ENCODE measurements at places on chromosomes 3 and 15.

DNA sequence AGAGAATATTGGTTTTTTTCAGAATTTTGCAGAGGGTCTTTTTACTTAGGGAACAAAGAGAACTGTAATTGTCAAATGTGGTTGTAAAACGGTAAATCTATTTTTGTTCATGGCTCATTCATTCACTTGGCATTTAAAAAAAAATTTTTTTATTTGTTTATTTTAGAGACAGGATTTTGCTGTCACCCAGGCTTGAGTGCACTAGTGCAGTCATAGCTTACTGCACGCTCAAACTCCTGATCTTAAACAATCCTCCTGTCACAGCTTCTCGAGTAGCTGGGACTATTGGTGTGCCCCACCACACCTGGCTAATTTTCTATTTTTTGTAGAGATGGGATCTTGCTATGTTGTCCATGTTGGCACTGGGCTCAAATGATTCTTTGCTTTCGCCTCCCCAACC is 301.8 kb downstream of the LPP start:
- no peak for DNase-seq

- no peak for DNase-seq
These were observed 55.4 kb downstream of the BFSP2 start for GRCh38 chr3:133455281-133455680.

DNA sequence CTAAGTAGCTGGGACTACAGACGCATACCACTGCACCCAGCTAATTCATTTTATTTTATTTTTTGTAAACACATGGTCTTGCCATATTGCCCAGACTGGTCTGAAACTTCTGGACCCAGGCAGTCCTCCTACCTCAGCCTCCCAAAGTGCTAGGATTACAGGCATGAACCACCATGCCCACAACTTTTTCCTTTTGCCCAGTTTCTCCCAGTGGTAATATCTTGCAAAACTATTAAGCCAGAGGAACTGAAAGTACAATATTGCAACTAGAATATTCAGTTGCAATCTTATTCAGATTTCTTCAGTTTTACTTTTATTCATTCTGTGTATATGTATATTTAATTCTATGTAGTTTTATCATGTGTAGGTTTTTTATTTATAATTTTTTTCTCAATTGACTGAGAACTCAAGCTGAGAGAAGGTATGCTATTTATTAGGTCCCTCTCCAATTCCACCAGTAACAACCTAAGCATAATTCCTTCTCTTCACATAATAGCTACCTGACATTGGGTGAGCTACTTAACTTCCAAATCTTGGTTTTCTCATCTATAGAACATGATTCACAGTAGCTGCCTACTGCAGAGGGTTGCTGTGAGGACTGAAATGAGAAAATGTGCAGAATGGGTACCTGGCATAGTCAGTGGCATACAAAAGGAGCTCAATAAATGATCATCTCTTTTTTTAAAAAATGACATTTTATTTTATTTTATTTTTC is 30.8 kb downstream of the KLHL18 start:
- DNase-seq: no peak

DNA sequence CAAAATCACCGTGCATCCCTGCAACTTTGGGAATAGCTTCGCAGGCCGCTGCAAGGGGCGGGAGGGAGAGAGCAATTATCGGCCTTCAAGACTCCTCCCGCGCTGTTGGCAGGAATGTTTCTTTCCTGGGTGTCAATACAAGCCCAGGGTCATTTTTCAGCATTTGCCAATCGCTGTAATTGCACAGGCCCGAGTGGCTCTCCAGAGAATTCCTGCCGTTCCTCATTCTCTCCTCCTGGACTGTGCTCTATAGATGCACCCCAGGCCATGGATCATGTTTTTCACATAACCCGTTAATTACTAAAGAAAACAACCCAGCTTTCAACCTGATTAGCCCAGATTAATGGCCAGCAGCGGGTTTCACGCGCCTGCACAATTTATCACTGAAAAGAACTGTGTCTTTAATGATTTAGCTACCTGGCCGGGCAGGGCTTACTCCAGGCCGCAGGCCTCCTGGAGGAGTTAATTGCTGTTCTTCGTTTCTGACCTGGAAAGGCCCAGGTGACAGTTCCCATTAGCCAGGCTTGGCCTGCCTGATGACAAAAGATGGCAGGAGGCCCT is 144.3 kb downstream of the OPA1 start:
- DNase-seq: no peak

- no peak for DNase-seq
These were observed 704.7 kb downstream of the GRM7 start for GRCh38 chr3:7565574-7565973.

- no peak for DNase-seq
These were observed 144.1 kb downstream of the RORA start for GRCh38 chr15:61084944-61085367.

DNA sequence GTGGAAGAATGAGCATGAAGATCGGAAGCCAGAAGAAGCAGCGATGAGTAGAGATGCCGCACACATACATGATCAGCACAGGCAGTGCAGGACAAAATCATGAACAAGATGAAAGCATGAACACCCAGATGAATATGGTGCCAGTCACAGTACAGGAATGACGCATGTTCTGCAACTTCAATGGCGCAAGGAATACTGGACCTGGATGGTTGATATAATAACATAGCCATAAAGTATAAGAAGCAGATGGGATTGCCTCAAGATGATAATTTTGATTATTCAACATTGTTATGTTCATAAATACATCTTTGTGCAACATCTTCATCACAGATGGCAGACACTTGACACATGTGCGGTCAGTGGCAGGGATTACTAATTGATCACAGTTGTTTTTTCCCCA is 59.7 kb upstream of the SLCO3A1 start:
- no peak for DNase-seq

DNA sequence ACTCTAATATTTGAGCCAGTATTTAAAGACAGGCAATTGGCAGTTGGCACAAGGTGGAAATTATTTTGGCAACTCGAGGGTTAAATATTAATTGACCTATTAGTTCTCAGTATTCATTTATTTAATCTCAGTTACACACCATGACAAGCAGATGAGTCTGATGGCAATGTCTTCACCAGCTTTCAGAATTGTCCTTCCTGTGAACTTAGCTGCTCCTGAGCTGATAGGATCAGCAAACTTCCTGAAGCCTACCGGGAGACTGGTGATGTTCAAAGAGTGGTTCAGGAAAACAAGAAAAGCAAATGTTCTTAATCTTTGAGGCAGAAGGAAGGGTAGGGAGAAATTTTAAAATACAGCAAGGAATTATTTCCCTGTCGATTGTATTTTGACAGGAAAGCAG is 522.2 kb downstream of the SOX2 start:
- DNase-seq: no peak

- peak; percentile 36 for DNase-seq
These were observed 103.3 kb downstream of the SNRK start for GRCh38 chr3:43389388-43390254.

DNA sequence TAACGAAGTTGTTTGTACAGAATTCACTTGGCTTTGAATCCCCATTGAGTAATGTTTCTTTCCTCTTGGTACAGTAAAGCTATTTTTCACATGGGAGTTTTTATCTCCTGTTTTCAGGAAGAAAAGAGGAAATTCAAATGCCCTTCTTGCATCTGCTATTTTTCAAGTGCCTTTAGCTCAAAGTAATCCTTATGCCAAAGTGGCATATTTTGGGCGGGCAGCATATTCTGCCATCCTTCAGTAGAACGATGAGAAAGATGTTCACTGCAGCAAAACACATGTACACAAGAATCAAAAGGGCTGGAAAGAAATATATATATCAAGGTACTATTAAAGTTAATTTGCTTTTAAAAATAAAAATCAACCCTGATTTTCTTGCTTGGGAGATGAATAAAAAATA is 5.3 kb upstream of the NSMCE3 start:
- DNase-seq: no peak

GRCh38 chr15:96335411-96336024 is 5.0 kb downstream of the NR2F2 start:
- no peak for DNase-seq

GRCh38 chr3:23085261-23085660 is 117.9 kb upstream of the UBE2E2 start:
- DNase-seq: no peak

GRCh38 chr15:58154769-58155168 is 16.6 kb downstream of the AQP9 start:
- DNase-seq: no peak

- DNase-seq: no peak
These were observed 77.1 kb downstream of the PDZRN3 start for GRCh38 chr3:73547427-73548248.

- no peak for DNase-seq
These were observed 37.9 kb downstream of the MYO5C start for GRCh38 chr15:52257734-52258062.

GRCh38 chr15:89576417-89576773 is 1.1 kb downstream of the TICRR start:
- no peak for DNase-seq

GRCh38 chr3:2579206-2579605 is 480.5 kb downstream of the CNTN4 start:
- DNase-seq: no peak

GRCh38 chr3:50563867-50564266 is 3.7 kb downstream of the C3orf18 start:
- DNase-seq: no peak

DNA sequence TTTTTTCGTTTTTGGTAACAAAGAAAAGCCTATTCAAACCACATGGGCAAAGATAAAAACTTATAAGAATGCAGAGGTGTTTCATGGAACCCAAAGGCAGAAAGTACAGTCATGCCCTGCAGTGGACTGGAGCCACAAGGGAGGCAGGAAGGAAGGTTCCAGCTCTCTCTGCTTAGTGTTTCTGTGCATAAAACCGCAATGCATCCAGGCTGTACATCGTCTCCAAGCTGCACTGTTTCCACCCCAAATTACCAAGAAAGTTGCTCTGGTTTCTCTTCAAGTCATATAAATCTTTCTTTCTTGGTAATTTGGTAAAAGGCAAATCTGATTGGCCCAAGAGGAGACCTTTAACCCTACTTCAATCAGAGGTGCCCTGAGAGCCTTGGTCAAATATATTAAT is 15.8 kb downstream of the TRAT1 start:
- DNase-seq: no peak

DNA sequence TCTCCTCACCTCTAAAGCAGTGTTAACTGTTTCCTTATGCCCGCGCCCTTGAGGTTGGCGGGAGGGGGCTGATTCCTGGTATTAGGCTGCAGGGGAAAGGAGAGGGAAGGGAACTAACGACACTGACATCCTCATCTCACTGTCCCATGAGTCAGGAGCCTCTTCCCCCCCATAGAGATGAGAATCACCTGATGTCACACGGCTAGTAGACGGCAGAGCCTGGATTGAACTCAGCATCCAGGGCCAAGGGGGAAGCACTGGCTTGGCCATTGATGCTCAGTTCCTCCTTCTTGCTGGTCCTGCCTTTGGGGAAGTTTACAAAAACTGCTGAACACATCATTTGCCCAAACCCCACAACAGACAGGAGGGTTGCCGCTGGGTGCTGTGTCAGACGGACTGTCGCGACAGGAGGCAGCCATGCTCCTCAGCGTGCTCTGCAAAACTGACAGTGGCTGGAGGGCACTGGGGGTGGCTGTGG is 38.5 kb downstream of the IDH2 start:
- no peak for DNase-seq

DNA sequence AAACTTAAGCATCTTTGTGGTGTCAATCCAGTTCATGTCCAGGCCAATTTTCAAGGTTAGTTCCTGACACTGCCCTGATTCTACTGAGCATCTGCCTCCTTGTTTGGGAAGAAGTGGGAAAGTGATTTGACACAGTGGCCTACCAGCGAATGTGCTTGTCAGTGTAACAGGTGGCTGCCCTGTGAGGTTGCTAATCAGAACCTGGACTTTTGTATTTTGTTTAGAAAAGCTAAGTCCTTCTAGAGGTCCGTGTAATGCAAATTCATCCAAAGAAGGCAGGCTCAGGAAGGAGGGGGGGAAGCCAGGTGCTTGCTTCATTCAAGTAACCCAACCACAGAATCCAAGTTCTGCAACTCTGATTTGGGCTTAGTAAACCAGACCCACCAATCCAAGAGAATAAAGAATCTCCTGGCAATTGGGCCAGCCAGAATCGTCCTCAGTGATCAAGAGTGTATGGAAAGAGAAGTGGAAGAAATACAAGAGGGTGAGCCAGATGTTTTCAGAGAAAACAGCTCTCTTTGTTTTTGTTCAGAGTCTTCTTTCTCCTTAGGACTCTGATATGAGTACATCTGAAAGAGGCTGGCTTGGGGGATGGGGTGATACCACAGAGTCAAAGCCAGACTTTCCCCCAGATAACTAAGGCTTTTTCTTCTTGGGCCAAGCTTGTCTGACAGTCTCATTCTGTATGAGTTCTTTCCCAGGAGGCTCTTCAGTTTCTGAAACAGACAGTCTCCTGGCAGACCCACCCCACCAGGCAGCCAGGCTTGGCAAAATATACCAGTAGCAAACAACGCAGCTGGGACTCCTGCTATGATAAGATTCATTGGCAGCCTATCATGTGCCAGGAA is 508.9 kb upstream of the TBL1XR1 start:
- no peak for DNase-seq

DNA sequence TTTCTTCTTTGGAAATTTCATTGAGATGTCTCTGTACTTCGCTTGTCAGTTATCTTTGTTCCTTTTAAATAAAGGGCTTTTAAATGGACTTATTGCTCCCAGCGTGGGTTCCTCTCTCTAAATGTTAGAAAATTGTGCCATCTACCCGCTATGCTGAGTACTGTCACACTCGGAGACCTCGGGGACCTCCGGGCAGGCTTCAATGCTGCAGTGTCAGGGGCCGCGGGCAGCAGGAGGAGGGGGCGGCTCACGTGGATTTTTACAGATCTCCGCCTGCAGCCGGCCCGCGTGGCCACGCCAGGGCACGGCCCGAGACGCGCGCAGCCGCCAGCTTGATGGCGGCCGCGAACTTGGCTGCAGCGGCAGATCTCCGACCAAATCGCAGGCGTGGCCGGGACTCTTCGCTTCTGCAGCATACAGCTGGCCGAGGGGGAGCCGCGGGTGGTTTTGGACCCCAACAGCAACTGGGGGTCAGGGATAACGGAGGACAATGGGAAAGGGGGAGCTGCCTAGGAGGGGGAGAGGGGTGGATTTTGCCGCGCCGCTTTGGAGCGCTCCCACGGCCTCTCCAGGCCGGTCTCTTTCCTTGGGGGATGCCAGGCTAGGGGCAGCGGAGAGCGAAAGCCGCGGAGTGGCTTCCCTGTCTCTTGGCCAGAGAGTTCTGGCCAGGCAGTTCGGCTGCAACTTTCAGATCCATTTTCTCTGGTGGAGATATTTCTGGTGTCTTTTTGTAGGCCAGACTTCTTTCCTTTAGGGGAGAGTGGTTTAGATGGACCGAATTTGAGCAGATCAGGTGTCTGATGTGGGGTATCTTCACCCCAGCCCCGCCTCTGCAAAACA is 15.3 kb downstream of the NR2F2 start:
- DNase-seq: no peak

- no peak for DNase-seq
These were observed 48.4 kb downstream of the CCNL1 start for GRCh38 chr3:157111518-157111917.

GRCh38 chr15:38685686-38686339 is 121.2 kb upstream of the RASGRP1 start:
- no peak for DNase-seq

DNA sequence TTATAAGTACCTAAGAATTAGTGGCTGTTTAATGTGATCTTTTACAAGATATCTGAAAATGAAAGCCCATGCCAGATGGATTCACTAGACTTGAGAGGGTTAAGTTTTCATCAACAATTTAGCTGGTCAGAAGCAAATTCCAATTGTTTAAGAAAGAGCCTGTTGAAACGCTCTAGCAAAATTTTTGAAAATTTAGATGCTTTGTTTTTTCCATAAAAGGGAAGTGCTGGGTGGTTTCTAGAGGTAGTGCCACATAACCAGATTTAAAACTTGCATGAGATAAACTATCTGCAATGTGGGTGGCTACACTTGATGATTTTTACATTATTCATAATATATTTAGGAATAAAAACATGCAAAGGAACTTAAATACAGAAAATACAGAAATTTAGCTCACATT is 48.5 kb upstream of the SKIL start:
- no peak for DNase-seq
